Central memory CD8-positive, alpha-beta T cell (primary cell): ENCODE measurements at places on chromosomes 16 and 17.

DNA sequence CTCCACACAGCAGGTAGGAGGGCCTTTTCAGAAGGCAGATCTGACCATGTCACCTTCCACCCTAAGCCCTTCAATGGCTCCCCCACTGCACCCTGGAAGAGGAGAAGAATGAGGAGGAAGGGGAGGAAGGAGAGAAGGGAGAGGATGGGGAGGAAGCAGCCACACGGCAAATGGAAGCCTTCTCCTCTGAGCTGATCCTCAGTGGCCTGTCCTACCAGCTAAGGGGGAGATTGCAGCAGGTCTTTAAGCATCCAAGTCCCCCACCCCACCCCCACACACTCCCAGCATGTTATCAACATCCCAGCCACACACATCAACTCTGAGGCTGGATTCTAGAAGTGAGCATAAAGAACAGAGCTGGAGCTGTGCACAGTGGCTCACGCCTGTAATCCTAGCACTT, 46.2 kb upstream of the RBFOX3 start:
- peak; percentile 2 for DNase-seq

DNA sequence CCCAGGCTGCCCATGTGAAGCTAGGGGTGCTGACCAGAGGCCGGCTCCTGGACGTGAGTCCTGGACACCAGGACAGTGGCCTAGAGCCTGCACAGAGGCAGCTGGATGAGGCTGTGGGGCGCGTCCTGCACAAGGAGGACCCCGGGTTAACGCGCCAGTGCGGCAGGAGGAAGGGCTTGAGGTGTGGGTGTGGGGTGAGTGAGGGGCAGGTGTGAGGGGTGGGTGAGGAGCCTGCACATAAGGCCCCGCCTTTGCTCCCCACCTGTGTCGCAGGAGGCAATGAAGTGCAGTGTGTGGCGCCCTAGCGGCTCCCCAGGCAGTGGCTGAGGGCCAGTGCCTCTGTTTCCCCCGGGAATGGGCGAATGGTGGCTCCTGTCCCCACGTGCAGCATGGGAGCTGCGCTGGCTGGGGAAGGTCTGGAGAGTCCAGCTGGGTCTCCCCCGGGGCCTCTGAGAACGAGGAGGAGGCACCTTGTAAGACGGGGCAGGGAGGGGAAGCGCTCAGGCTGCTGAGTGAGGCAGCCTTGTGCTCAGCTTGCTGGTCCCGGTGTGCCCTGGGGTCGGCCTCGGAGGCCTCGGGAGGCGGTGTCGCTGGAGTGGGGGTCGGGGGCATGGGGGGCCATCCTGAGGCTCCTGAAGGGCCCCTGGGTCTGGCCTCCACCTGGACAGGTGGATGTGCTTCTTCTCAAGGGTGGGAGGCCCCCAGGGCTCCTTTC, 3.2 kb downstream of the CD7 start:
- DNase-seq: no peak

- DNase-seq: peak; percentile 18
Observed at GRCh38 chr16:15427648-15428239, 6.6 kb upstream of the BMERB1 start.

GRCh38 chr16:88798772-88799455, 4.7 kb upstream of the CDT1 start:
- no peak for DNase-seq

GRCh38 chr16:9840761-9841665, 341.2 kb downstream of the GRIN2A start:
- no peak for DNase-seq

DNA sequence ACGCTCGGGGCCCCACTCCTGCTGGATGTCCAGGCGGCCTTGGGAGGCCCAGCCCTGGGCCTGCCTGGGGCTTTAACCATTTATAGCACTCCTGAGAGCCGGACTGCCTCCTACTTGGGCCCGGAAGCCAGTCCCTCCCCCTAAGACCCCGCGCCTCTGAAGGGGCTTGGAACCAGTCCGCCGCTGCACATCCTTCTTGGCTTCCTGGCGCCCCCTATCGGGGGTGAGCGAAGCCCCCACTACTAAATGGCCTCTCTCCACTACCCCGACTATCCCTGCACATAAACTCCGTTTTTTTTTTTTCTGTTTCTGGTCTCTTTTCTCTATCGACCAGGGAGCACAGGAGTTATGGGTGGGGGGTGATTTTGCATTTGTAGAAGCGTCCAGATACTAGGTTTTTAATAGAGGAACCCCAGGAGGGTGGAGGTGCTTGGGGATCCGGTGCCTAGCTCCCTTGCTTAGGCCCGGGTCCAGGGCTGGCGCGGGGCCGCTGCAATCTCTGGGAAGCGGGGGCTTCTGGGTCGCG, 633 bp upstream of the NOL3 start:
- no peak for DNase-seq

- no peak for DNase-seq
Observed at GRCh38 chr17:12721581-12721980, 55.9 kb downstream of the MYOCD start.

- no peak for DNase-seq
Observed at GRCh38 chr17:78375401-78376151, 2.9 kb upstream of the PGS1 start.

GRCh38 chr17:28983286-28984230, 22.3 kb downstream of the SEZ6 start:
- DNase-seq: no peak

DNA sequence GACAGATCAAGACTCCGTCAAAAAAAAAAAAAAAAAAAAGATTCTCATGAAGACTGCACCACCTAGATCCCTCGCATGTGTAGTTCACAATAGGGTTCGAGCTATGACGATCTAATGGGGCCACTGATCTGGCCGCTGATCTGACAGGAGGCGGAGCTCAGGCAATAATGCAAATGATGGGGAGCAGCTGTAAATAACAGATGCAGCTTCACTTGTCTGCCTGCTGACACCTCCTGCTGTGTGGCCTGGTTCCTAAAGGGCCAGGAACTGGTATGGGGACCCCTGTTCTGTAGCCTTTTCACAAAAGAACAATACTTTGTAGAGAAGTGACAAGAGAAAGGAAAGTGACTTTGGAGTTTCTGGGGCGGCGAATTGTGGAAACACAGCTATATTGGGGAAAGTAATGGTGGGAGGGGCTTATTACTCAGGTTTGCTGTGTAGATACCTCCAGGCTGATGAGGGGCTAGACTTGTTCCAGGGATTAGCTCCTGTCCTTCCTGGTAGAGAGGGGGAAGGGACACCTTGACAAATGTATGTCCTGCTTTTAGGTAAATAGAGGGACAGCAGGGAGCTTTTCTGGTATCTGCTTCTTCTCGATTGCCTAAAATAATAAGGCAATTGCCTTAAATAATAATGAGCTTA, 57.1 kb downstream of the HAPSTR1 start:
- DNase-seq: no peak

GRCh38 chr16:253833-254232, 19.2 kb downstream of the FAM234A start:
- DNase-seq: no peak

GRCh38 chr16:21611198-21611555, 11.8 kb downstream of the METTL9 start:
- no peak for DNase-seq

DNA sequence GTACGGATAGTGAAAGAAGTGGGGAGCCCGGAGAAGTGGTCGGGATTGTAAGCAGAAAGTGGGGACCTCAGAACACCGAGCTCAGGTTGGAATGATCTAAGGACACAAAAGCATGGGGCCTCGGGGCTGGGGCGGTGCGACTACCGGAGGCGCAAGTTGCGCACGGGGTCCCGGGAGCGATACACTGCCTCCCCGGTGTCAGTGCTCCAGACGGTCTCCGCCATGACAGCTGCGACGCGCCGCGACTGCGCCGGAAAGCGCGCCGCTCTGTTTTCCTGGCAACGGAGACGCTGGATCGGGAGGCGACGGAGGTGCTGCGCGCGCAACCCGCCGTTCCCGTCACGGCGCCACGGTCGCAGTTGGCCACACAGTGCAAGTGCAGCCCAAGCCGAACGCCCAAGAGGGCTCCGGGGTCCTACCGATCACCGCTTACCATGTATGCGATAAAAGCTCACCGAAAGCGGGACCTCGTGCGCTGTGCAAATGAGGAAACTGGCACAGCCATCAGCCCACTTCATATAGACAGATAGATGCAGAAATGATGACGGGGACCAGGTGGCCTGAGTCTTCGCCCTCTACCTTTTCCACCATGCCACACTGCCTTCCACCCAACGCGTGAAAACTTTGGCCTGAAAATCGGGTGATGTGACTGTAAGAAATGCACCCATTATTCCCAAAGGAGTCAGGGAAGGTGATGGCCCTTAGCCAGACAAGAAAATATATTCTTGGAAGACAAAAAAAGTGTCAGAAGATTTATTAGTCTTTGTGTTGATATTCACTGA, at the start of gene MKS1:
Gene MKS1 (minus strand): TSS at position 249 of the 782 bp plus-strand sequence. CDS start 25 bp downstream, at position 224.
- DNase-seq: peak; percentile 88

DNA sequence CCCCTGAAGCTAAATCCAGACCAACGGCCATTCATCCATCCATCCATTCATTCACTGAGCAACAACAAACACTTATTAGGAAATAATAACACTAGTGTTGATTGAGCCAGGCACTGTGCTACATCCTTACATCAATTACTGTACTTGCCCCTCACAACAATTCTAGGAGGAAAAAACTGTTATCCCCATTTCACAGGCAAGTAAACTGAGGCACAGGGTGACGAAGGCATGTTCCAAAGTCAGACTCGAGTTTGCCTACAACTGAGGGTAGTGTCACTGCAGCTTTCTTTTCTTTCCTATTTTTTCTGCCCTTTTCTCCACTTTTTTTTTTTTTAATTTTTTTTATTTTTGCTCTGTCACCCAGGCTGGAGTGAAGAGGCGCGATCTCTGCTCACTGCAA, 11.2 kb upstream of the MYLK3 start:
- DNase-seq: no peak

- no peak for DNase-seq
Observed at GRCh38 chr16:1731073-1731472, 25.1 kb downstream of the MAPK8IP3 start.

DNA sequence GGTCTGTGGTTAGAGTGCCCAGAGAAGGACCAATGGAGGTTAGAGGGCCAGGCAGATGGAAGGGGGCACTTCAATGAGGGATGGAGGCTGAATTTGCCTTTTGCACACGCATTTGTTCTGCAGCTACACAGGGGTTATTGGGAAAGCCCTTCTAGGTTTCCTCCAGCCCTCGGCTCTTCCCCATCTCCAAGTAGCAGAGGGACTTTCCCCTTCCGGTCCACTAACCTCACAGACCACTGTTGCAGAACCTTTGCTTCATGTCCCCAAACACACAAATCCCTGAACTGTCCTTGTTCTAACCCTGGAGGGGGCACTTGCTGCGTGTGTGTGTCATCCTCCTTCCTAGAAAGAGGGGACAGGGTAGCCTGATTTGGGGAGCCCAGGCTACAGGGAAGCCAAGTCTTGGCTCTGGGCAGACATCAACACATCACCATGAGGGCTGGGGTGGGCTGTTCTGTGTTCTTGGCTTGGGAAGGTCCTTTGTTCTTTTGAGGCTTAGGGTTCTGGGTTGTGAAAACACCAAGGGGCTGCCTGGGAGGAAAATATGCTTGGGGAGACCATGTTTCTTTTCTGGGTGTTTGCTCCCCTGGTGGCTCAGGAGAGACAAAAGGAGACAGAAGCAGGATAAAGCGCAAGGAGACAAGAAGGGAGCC, 7.3 kb upstream of the NR1D1 start:
- no peak for DNase-seq

DNA sequence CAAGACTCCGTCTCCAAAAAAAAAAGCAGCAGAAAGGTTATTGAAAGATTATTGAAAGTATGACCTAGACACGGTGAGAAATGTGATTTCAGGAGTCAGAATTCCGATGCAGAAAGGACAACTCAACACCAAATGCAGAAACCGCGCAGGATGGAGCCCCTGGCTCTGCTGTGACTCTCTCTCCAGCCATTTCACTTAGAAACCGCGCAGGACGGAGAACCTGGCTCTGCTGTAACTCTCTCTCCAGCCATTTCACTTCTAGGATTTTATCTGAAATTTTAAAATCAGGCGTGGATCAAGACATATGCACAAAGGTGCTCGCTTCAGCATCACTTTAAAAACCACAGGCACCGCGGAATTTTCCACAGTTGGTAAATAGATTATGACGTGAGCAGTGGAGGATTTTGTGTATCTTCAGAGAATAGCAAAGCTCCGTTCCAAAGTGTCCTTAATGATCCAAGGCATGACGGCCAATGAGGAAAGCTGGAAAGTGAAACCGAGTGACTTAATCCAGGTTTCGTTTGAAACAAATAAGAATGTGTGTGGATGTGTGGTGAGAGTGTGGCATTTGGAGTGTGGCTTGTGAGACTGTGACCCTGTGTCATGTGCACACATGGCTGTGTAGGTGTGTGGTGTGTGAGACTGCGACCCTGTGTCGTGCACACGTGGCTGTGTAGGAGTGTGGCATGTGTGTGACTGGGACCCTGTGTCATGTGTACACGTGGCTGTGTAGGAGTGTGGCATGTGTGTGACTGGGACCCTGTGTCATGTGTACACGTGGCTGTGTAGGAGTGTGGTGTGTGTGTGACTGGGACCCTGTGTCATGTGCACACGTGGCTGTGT, 9.5 kb downstream of the UTS2R start:
- no peak for DNase-seq

DNA sequence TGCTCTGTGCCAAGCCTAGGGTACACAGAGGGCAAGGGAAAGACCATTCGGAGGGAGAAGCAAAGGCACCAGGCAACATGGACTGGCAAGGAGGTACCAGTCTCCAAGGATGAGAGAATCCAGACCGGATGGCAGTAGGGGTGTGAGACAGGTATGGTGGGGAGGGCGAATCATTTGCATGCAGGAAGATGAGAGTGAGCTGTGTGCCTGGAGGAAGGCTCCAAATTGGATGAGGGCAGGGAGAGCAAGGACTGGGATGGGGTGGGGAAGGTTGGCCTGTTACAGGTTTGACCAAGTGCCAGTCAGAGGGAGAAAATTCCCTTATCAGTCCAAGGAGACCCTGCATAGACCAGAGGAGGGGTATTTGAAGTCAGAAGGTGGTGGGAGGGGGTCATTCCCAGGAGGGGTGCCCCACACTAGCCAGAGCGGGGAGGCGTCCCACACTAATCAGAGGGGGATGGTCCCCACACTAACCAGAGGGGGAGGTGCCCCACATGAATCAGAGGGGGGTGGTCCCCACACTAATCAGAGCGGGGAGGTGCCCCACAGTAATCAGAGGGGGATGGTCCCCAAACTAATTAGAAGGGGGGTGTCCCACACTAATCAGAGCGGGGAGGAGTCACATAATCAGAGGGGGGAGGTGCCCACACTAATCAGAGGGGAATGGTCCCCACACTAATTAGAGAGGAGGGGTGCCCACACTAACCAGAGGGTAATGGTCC, 737 bp downstream of the CANT1 start:
- no peak for DNase-seq

GRCh38 chr16:20905576-20905975, 5.0 kb downstream of the LYRM1 start:
- no peak for DNase-seq
